ENCODE measurements at places on chromosomes 11 and 22.

DNA sequence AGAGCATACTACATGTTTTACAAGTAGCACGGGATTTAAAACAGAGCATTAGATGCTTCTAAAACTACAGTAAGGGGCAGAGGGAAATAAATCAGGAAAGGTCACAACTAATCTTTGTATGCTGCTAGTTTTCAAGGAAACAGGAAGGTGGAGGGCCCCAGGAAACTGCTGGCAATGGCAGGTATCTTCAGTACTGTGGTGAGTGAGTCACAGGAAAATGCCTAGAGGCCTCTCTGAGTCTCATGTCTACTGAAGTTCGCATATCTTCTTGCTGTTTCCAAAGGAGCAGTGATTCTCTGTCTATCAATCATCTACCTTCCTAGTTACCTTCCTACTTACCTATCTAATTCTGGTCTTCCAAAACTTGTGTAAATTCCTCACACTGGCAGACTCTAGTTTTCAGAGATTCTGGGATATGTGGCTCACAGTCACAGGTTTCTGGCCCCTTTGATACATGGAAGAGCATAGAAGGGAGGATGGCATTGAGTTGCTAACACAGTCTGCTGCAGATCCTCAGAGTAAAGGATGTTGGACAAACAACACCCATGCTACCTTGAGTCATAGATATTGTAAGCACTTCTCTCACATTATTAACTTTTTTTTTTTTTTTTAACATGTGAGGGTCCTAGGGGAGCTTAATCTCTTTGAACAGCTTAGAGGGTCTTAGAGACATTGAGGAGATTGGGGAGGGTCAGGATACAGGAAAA is 58.8 kb upstream of the SYN3 start:
- DNase-seq, result no peak

GRCh38 chr22:19990609-19991394 is 25.8 kb downstream of the ARVCF start:
- no peak for DNase-seq

DNA sequence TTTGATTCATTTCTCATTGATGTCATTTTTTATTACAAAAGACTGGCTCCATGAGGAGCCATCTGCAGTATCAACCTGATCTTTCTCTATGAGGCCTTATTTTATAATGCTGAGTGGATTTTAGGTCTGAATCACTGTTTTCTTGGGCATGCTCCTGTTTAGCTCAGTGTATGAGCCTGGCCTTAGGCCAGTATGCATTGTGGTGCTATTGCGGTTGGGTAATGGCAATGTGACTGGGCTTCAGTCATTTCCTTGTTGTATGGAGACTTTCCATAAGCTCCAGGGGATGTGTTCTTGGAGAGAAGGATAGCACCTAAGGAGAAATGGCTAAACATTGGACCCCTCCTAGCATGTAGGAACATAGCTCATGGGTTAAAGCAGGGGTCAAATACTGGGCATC is 293.2 kb downstream of the NELL1 start:
- DNase-seq, result no peak

DNA sequence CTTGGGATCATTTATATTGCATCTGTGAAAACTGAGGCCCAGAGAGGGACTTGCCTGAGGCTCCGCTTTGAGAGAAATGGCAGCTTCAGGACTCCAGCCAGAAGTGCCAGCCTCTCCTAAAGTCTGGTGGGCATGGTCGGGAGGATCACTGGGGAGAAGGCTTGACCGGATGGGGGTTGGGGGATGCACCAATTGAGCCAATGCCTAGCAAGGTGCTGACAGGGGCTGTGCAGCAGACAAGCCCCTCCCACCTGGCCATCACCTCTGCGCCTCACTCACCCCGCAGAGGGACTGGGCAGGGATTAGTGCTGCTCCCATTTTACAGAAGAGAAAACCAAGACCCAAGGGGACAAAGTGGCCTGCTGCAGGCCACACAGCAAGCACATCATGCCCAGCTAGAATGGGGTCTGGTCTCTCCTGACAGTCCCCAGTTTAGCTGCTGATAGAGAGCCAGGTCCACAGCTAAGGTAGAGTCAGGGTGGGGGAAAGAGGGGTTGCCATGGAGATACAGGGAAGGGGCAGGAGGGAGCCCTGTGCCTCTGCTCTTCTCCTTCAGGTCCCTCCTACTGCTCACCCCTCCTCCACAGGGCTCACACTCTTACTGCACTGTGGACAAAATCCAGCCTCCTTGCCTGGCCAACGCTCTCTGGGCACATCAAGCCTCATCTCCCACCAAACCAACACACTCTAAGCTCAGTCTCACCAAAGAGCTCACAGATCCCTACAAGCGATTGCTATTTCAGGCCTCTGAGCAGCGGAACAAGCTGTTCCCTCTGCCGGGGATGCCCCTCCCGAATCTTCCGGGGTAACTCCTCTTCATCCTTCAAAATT is 29.5 kb downstream of the TEF start:
- no peak for DNase-seq

DNA sequence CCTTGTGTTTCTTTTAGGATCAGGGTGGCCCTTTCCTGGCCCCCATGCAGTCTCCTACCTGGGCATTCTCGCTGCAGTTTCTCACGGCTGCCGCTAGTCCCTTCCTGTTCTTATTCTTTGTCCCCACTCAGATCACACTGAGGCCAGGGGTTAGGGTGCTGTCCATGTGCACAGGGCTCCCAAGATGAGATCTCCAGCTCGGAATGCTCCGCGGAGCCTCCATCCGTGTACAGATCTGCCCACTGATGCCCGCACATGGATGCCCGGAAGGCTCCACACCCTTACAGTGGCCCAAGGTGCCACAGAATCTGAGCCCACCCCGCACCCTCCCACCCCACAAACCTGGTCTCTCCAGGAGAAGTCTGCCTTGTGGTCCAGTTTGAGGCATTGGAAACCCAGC is 457.3 kb downstream of the TBC1D22A start:
- DNase-seq, result no peak

DNA sequence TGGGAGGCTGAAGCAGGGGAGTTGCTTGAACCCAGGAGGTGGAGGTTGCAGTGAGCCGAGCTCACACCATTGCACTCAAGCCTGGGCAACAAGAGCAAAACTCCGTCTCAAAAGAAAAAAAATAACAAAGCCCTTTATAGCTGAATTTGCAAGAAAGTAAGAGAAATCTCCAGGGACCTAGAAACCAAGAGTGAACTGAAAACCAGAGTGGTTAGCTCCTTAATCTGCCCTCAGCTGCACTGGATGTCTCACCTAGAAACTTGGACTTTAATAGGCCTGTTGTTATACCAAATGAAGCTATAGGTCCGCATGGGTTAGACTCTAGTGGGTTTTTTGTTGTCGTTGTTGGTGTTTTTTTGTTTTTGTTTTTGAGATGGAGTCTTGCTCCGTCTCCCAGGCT is 4.1 kb downstream of the NEU3 start:
- no peak for DNase-seq

GRCh38 chr11:100639140-100639539 is 47.9 kb upstream of the ARHGAP42 start:
- no peak for DNase-seq

DNA sequence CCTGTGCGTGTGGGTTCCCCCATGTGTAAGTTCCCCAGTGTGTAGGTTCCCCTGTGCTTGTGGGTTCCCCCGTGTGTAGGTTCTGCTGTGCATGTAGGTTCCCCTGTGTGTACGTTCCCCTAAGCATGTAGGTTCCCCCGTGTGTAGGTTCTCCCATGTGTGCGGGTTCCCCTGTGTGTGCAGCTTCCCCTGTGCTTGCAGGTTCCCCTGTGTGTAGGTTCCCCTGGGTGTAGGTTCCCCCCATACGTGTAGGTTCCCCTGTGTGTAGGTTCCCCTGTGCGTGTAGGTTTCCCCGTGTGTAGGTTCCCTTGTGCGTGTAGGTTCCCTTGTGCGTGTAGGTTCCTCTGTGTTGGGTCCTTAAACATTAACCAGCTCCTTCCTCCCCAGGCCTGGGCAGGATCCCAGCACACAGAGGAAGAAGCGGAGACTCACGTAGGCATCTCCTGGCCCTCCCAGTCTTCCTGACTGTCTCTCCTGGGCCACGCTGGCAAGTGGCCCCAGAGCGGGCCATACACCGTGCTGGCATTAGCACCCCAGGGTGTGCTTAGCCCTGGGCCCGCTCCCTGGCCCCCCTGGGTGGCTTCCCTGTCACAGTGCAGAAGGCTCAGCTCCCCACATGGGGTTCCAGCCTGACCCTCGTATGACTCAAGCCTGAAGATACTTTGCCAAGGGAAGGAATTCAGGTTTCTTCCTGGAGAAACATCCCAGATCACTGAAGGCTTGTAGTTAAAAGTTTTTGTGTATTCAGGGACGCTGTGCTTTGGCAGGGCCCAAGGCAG is 2.8 kb upstream of the GRAMD4 start:
- DNase-seq, result no peak

DNA sequence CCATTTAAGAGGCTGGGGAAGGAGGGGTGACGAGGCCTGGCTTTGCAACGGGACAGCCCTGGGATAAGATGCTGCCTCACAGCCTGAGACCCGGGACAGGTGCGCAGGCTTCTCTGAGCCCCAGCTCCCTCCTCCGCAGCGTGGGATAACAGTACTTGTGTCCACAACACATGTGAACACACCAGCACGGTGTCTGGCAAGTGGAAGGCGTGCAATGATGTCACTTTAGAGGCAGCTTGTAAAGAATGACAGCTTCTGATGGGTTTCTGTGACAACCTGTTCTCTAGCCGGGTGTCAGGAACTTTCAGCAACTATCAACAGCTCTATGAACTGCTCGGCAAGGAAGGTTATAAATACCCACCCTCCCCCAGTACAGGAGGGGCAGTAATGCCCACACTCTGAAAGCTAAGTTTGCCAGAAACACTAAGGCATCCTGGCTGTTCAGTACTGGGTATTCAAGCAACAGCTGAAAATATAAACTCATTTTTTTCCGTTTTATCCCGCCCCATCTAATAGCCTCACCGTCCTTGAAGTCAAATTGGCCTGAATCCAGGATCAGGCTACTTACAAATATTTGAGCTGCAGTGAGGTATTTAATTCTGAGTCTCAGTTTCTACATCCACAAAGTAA is 59.7 kb downstream of the MYH9 start:
- no peak for DNase-seq

DNA sequence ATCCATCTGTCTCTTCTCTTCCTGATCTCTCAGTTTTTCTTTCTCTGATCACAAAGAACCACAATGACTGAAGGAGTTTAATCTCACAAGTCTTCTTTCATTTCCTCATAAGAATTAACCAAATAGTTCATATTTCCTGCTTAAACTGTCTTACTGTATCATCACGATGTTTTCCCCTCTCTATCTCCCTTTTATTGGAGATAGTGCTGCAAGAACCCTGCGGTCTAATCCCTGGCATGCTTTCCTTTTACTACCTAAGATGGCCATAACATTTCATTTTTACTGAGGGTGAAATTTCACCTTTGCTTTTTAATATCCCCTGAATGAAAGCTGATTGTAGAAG is 28.9 kb downstream of the CARD18 start:
- no peak for DNase-seq

GRCh38 chr11:11582011-11582701 is 39.6 kb downstream of the GALNT18 start:
- DNase-seq, result no peak

DNA sequence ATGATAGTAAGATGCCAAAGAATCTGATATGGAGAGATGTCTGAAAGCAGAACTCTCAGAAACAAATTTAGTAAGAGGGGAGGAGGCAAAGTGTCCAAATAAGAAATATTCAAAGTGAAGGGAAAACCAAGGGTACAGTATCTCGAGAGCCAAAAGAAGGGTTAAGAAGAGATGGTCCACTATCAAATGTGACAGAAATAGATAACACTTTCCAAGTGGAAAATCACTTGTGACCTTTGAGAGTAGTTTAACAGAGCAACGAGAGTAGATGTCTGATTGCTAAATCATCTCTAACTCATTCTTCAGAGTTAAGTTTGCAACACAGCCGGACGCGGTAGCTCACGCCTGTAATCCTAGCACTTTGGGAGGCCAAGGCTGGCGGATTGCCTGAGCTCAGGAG is 4.3 kb upstream of the BUD13 start:
- no peak for DNase-seq

DNA sequence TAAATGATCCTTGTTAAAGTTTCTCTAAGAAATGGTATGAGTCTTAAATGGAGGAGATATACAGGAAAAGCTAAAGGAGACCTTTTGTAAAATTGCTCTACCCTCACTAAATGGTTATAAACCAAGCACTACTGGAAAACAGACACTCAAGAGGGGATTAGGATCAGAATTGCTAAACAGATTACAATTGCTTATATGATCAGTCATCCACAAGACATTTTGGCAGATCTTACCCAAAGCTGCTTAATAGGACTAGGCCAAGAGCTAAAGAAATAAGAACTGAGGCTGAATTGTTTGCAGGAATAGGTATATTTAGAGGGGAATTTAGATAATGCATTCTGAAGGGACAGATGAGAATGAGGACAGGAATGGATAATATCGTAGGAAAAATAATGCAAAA is 9.5 kb downstream of the HARBI1 start:
- DNase-seq, result no peak

DNA sequence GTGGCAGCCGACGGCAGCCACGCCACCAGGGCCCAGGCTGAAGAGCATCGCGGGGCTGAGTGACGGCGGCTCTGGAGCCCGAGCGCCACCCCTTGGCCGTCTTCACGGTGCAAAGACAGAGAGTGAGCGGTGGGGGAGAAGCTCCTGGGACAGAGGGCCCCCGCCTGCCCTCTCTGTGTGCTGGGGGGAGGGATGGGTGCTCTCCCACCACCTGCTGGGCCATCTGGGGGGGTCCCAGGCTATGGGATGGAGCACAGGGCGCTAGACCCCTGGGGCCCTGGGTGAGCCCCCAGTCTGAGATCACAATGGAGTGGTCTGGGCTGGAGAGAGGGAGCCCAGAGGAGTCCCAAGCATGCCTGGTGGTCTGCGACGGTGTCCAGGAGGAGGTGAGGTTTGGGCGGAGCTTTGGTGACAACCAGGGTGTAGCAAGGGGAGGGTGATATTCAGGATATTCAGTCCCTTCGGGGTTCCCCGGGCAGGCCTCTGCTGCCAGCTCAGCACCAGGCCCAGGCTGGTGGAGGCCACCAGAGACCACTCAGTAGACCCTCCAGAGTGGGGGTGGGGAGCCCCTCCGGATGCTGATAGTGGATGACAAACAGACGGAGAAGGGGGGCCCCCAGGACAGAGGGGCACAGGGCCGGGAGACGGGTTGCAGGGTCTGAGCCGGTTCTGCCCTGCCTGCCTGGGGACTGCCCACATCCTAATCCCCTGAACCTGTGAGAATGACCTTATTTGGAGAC is 78.1 kb upstream of the PRR5 start:
- peak; percentile 30 for DNase-seq

- no peak for DNase-seq
Measured at GRCh38 chr11:119809346-119809745, 80.3 kb upstream of the NECTIN1 start.

DNA sequence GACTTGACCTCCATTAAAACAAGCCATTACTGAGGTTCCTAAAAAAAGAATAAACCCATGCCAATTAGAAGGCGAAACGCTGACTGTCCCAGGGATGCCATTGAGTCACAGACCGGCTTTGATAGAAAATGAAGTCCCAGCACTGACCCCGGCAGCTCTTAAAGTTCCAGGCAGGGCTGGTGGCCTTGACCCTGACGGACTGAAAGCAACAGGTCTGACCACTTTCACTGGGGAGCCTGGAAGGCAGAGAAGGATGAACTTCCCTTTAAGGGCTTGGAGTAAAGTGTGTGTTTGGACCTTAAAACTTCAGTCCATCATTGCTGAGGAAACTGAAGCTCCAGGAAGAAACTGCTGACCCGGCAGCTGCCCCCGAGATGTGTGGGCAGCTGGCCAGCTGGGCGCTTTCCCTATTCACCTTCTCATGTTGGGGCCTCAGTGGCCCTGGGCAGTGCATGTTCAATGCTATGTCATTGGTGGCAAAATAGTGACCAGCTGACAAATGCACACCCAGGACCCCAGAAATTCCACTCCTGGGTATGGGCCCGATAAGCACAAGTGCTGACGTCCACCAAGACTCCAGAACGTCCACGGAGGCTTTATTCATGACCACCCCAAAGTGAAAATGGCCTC is 18.9 kb upstream of the EFCAB6 start:
- DNase-seq, result no peak

- DNase-seq, result no peak
Measured at GRCh38 chr11:112440518-112440917, 179.9 kb upstream of the PLET1 start.
